Right renal pelvis (tissue), 4 donors: ENCODE measurements at places on chromosomes 2 and 18. TPM values are rescaled to one million over a fixed set of nuclear protein-coding genes. Genes with fewer than 3 reads are reported as not detected.

DNA sequence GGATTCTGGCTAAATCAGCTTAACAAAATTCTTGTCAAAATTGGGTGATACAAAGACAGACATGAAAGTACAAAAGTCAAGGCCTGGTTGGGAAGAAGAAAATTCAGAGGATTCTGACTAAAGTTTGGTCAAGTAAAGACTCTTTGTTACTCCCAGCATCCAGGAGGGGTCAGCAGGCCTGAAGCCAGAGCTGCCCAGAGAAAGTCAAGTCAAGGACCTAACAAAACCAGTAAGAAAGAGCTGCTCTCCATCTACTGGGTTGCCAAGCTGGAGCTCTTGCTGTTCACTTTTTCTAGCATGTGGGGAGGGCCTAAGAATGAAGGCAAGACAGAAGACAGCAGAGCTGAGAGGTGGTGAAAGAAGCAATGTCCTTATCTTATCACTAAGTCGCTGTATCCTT lies 143.3 kb downstream of the C1D start:
- DNase-seq, result no peak

DNA sequence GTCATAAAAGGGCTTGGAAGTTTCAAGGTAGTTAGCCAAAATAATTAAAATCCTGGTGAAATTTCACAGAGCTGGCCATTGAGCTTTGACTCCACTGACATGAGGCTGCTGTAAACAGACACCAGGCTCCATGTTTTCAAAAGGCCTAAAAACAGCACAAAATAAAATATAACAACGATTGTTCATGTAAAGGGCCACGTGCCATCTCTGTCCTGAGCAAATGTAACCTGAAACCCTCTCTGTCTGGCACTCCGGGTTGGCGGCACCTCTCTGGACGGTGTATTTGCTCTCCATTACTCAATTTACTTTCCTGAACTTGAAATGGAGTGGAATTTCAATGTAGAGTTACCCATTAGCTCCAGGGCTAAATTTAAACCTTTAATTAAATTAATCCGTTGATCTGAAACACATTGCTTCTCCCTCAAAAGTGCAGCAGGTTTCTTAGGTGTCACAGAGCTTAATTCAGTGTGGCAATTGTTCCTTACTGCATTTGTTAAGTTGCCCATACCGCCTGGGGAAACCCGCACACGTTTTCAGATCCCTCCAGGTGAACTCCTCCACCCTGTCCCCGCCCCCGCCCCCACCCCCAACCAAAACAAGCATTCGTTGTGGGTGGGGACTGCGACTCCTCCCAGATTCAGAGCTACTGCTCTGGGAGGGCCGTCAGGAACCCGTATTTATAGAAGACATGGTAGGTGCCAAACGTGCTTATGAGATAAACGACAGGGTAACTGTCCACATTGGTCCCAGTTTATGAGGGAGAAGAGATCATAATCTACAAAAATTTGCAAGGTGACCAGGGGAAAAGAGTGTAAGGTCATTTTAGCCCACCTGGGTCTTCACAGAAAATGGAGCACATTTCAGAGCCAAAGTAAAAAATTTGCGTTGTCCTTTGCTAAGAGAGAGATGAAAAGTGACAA lies 1.2 kb upstream of the CABLES1 start:
- DNase-seq, result no peak

- DNase-seq, result no peak
Measured at GRCh38 chr2:16339206-16339605, 326.4 kb downstream of the CYRIA start.

- DNase-seq, result no peak
Measured at GRCh38 chr2:176284461-176285049, 15.3 kb downstream of the MTX2 start.

GRCh38 chr2:238444242-238444641 lies 17.5 kb downstream of the ASB1 start:
- DNase-seq, result no peak

GRCh38 chr18:32576296-32576916 lies 105.7 kb upstream of the GAREM1 start:
- peak; percentile 35 for DNase-seq

TRABD2A gene
- polyA plus RNA-seq, result 0.30 TPM
